ENCODE measurements at places on chromosomes 13 and 19. TPM values are rescaled to one million over a fixed set of nuclear protein-coding genes. Genes with fewer than 3 reads are reported as not detected.

GRCh38 chr19:42279902-42280814 is 11.1 kb downstream of the CIC start:
- DNase-seq: no peak

- DNase-seq: no peak
Measured at GRCh38 chr13:59247171-59247570, 916.6 kb downstream of the DIAPH3 start.

DNA sequence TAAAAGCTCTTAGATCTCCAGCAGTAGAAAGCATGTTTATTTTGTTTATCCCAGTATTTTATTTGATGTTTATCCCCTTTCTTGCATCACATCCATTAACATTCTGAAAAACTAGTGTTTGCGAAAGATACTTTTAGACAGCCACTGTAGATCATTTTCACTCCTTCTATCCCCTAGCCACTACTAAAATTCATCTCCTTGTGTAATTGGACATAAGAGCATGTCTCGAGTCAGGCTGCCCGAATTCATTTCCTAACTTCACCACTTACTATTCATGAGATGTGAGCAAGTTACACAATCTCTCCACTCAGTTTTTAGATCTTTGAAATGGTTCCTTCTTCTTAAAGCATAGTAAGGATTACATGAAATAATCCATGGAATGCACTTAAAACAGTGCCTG is 514.0 kb downstream of the KLF5 start:
- DNase-seq: no peak

- no peak for DNase-seq
Measured at GRCh38 chr19:3844596-3844995, 24.2 kb downstream of the ZFR2 start.

- no peak for DNase-seq
Measured at GRCh38 chr13:97189928-97190327, 32.2 kb upstream of the MBNL2 start.

DNA sequence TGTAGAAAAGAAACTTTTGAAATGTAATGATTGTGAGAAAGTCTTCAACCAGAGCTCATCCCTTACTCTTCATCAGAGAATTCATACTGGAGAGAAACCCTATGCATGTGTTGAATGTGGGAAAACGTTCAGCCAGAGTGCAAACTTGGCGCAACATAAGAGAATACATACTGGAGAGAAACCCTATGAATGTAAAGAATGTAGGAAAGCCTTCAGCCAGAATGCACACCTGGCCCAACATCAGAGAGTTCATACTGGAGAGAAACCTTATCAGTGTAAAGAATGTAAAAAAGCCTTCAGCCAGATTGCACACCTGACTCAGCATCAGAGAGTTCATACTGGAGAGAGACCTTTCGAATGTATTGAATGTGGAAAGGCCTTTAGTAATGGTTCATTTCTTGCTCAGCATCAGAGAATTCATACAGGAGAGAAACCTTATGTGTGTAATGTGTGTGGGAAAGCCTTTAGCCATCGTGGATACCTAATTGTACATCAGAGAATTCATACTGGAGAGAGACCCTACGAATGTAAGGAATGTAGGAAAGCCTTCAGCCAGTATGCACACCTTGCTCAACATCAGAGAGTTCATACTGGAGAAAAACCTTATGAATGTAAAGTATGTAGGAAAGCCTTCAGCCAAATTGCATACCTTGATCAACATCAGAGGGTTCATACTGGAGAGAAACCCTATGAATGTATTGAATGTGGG is 19.3 kb downstream of the ZNF583 start:
- no peak for DNase-seq

DNA sequence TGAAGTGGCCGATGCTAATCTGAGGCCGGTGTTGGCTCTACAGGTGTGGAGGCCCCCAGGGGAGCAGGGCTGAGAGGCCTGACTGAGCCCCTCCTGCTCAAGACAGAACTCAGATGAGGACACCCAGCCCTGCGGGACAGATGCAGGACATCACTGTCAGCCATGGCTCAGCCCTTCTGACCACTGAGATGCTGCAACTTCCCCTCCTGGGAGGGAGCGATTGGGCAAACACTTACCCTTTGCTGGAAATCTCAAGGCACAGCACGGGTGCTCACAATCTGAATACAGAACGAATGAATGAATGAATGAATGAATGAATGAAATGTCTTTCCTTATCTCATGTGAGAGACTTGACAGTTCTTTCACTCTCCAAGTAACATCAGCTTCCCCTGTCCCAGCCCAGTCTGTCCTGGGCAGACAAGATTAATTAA is 3.5 kb upstream of the SIGLEC7 start:
- no peak for DNase-seq

GRCh38 chr13:20624213-20624612 is 57.3 kb downstream of the IFT88 start:
- DNase-seq: no peak

- no peak for DNase-seq
Measured at GRCh38 chr19:51122112-51122981, 2.4 kb upstream of the SIGLEC9 start.

DNA sequence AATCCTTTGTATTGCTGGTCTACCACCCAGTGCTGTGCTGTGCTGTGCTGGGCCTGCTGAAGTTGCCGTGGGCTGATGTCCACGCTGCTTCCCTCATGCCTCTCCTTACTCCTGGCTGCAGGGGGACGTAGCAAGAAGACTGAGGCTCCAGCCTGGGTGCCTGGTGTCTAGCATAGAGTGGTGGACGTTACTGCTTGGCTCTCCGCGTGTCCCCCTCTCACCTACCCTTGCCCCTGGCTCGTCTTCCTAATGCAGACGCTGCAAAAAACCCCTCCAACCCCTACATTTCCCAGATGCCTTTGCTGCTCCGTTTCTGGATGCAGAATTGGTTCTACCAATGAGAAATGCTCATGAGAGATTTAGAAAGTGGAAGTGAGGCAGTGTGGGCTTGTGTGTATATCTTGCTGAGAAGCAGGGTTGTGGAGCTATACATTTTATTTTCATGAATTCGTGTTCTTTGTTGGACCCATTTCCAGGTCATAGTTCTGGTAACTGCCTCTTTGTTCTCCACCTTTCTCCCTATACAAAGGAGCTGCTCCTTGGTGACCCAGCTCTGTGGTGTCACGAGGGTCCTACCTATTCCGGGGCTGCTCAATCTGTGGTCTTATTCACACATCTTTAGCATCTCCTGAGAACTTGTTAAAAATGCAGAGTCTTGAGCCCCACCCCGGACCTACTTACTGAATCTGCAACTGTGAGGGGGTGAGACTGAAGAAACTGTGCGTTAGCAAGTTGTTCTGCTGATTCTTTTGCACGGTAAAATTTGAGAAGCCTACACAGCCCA is 7.9 kb upstream of the DENND1C start:
- no peak for DNase-seq

- no peak for DNase-seq
Measured at GRCh38 chr13:27549406-27549981, 70.8 kb downstream of the LNX2 start.

DNA sequence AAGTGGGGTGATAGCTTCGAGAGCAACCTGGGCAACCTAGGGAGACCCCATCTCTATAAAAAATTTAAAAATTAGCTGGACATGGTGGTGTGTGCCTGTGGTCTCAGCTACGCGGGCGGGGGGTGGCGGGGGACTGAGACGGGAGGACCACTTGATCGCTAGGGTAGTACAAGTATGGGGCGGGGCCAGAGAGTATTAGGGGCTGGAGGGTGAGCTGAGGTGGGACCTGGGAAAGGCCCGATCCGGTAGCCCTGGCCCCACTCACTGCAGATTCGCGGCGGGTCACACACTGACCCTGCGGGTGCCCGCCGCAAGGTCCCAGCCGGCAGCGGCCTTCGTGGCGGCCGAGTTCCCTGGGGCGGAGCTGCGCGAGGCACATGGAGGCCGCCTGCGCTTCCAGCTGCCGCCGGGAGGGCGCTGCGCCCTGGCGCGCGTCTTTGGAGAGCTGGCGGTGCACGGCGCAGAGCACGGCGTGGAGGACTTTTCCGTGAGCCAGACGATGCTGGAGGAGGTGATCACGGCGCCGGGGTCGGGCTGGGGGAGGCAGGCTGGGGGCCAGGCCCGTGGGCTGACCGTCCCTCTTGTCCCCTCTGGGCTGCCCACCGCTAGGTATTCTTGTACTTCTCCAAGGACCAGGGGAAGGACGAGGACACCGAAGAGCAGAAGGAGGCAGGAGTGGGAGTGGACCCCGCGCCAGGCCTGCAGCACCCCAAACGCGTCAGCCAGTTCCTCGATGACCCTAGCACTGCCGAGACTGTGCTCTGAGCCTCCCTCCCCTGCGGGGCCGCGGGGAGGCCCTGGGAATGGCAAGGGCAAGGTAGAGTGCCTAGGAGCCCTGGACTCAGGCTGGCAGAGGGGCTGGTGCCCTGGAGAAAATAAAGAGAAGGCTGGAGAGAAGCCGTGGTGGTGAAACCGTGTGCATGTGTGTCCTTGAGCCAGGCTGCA is 2.0 kb upstream of the ARHGAP45 start:
- no peak for DNase-seq

GRCh38 chr13:39874331-39875053 is 219.0 kb downstream of the COG6 start:
- no peak for DNase-seq

GRCh38 chr13:61884830-61885229 is 469.2 kb upstream of the PCDH20 start:
- DNase-seq: no peak

The SAE1 gene
- polyA plus RNA-seq: 132 TPM

The RBM42 gene
- 60.0 TPM for polyA plus RNA-seq

The TMIGD2 gene
- polyA plus RNA-seq: 0.38 TPM

The SYCN gene
- polyA plus RNA-seq: not detected

The ZNF625 gene
- polyA plus RNA-seq: 14.2 TPM

The SBK2 gene
- polyA plus RNA-seq: 0.62 TPM

The ZNF829 gene
- 7.4 TPM for polyA plus RNA-seq

The KLK14 gene
- 0.30 TPM for polyA plus RNA-seq
